ENCODE measurements at places on chromosomes 3 and 15.

- no peak for DNase-seq
These were observed 116.3 kb downstream of the CORO2B start for GRCh38 chr15:68695061-68695595.

DNA sequence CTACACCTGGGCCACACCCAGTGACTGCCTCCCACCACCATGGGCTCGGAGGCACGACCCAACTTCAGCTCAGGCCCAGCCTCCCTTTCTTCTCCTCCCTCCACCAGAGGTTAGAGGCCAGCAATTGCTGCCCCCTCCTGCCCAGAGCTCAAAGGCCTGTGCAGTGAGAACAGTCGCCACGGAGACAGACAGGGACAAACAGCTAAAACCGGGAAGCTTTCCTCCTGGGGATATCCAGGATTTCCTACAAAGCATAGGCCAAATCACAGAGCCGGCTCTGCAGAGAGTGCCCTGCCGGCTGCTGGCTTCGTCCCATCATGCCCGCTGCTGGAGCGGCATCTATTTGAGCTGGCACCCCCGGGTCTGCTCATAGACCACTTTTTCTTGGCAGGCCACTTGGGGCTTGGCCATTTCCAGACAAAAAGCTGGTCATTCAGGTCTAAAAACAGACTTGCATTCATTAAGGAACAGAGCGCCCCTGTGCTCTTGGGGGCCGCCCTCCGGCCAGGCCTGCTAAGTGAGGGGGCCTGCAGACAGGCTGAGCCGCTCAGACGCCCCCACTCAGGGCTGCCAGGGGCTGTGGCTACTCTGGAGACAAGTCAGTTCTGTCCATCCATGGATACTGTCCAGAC, 17.5 kb downstream of the GRAMD2A start:
- DNase-seq: peak; percentile 69

DNA sequence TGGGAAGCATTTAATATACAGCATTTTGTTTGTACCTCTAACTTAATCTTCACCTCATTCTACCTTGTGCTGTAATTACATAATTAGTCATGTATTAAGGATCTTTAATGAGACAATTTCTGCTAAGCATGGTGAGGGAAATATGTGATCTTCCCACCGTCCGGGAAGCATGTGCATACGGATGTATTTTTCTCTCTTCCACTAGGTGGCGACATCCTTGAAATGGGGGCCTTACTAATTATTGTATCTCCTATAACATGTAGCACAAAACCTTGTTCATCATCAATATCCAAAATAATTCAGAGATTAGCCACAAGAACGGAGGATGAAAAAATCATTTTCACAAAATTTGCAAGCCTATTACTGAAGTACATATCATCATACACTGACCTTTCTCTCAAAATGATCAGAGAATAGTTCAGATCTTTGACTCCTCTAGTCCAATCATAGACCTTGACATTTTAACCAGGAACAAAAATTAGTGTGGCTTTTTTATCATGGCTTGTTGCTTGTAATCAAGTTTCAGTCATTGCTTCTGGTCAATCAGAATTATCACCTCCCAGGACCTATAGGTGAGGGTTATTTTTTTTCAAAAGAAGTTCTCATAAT, 148.9 kb upstream of the GBE1 start:
- no peak for DNase-seq

DNA sequence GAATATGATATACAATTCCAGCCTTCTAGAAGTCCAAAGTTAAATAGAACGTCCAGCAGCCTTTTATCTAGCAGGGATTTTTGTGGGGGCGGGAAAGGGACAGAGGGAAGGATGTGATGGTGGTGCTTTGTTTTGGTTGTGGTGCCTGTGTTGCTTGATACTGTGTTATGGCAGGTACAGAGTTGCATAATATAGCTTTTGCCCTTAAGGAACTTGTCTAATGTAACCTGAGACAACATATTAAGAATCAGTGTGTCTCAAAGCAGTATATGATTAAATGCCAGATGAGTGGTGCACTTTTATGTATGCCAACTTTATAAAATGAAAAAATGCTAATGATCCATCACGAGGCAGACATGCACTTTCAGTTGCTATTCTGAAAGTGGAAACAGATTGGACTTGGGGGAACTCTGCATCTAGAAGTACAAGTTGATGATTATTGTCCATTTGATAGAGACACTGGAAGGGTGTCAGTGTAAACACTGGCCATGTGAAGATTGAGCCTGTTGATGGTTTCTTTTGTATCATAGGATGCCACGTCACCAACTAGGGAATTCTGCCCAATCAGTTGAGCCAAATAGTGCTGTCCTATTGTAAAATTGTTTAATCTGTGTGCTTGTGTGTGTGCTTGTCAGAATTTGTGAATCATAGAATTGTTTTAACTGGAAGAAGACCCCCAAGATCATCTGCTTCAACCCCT, 23.0 kb downstream of the NEO1 start:
- DNase-seq: no peak

- DNase-seq: no peak
These were observed 76.7 kb upstream of the RNU6-1 start for GRCh38 chr15:67916565-67916964.

- DNase-seq: no peak
These were observed 338.5 kb downstream of the CADM2 start for GRCh38 chr3:85297291-85297690.

GRCh38 chr3:142270407-142270806, 45.0 kb upstream of the GK5 start:
- no peak for DNase-seq

DNA sequence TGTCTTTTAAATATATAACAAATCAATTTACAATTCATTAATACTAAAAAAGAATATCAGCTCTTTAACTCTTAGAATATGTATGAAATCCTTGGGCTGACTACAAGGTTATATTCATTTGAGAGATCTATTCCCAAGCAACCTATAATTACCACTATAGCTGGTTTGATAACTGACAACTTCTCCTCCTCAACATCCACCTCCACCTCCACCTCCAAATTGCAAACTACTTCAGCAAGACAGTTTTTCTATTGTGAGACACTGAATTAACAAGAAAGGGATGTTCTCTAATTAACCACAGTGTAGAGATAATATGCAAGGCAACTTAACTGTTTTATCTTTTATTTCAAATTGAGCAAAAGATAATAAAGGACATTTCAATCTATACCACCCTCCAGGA, 284.8 kb upstream of the ARL6 start:
- no peak for DNase-seq

GRCh38 chr3:64623125-64623524, 64.7 kb downstream of the ADAMTS9 start:
- no peak for DNase-seq

- no peak for DNase-seq
These were observed 8.2 kb downstream of the DIPK2A start for GRCh38 chr3:143979813-143980212.

- no peak for DNase-seq
These were observed 58.3 kb upstream of the CSPG5 start for GRCh38 chr3:47636921-47637320.

GRCh38 chr3:154111365-154111935, 9.7 kb upstream of the ARHGEF26 start:
- no peak for DNase-seq

- DNase-seq: no peak
These were observed 7.9 kb upstream of the OR4F6 start for GRCh38 chr15:101795455-101795854.

- no peak for DNase-seq
These were observed 107.6 kb downstream of the OXNAD1 start for GRCh38 chr3:16372362-16373292.

DNA sequence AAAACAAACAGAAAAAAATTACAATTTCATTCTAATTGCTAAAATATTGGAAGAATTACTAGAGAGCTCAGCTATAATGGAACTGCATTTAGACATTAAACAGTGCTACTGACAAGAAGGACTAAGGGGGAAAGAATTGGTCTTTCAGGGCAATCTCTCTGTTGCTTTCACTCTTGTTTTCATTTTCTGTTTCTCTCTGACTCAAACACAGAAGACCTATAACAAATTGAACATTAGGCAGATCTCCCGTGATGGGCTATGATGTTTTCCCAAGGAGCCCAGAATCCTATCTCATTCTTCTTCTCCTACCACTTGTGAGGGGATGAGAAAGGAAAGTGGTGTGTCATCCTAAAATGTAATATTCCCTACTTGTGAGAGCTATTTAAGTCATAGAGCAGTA, 358.0 kb upstream of the TGFBR2 start:
- DNase-seq: no peak

DNA sequence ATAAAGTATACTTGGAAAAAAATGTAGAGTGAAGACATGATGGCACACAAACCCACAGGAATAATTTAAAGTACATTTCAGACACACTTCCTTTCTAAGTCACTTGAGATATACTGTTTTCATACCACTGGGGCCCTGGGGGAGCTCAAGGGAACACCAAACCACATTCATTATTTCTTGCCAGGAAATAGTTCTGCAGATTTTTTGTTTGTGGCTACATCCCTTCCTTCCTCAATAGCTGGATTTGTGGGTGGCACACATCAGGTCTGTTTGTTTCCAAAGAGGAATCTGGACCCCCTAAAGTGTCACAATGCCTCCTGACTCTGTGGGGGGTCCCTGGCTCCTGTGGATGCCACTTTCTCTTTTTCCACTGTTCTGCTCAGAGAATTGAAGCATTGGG, 153.5 kb upstream of the COL8A1 start:
- no peak for DNase-seq

GRCh38 chr15:65957451-65957850, 88.2 kb downstream of the RAB11A start:
- no peak for DNase-seq

DNA sequence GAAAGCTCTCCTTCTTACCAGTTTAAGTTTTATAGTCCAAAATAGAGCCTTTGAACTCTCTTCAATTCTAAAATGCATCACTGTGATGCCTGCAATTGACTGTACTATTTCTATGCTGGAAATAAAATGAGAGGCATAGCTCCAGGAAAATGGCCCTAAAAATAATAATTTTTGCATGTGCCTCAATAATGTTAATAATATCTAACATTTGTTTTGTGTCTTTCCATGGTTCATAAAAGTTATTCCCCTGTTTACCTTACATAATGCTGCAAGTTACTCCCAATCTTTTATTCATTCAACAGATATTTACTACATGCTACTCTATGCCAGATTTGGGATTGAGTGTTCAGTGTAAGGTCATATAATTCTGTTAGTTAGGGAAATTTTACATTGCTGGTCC, 574.0 kb downstream of the RBMS3 start:
- no peak for DNase-seq

DNA sequence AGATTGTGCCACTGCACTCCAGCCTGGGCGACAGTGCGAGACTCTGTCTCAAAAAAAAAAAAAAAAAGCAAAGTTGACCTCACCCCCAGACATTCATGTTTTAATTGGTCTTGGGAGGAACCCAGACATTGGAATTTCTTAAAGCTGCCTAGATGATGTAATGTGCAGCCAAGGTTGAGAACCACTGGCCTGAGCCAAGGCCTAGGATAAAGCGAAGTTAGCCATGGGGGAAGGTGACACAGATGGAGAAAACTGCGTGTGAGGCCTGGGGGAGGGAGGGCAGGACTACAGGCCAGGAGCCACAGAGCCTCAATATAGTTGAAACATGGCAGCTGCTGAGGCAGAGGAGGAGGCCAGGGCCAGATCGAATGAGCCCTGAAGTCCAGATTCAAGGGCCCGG, 21.0 kb downstream of the GLB1 start:
- peak; percentile 30 for DNase-seq

DNA sequence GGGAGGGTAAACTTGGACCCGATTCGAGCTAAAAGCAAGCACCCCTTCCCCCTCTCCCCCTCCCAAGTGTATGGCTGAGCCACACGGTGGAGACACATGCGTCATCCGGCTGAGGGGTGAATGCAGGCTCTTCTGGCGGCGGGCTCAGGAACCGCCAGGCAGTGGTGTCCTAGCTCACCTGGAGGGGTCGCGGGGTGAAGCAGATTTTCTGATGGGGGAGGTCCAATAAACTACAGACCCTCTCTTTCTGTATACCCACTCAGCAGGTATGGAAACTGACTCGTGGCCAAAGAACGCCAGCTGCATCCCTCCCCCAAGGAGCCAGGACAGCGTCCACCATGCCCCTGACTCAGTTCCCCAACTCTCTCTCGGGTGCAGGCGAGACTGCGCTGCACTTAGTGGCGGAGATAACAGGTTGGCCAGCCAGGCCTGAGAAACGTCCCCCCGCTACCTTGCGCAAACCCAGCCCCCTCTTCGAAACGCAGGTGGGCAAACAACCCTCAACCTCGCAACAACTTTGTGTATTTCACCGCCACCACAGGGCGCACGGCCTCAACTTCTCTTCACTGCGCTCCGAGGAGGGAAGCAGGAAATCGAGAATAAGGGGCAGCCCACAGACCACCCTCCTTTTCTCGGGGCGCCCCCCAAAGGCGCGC, 1.3 kb downstream of the MAGI1 start:
- no peak for DNase-seq

DNA sequence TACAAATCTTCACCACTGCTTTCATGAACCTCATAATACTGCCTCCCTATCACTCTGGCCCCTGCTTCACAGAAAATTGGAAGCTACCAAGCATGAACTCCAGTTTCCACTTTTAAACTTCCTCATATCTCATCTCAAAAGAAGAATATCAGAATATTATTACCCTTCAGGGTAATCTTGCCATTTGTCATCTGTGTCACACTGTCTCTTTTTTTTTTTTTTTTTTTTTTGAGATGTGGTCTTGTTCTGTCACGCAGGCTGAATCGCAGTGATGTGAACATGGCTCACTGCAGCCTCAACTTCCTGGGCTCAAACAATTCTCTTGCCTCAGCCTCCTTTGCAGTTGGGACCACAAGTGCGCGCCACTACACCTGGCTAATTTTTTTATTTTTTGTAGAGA, 80.4 kb upstream of the TCF12 start:
- DNase-seq: no peak

- DNase-seq: no peak
These were observed 53.2 kb upstream of the HEG1 start for GRCh38 chr3:125108833-125109535.

DNA sequence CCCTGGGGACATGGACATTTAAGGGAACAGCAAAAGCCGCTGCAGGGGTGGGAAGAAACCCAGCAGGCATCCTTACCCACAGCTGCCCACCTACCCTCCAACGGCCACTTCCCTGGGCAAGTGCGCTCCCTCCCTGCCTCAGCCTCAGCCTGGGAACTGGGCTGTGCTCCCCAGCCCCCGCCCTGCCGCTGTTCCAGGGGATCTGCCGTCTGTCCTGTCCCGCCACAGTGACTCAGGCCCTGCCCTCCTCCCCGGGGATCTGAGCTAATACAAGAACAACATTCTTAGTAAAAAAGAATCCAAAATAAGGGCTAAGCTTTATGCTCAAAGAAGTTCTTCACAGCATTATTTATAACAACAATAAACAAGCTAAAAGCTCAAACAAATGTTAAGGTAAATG, 7.4 kb upstream of the IQSEC1 start:
- no peak for DNase-seq

- no peak for DNase-seq
These were observed 103.9 kb downstream of the FBN1 start for GRCh38 chr15:48541341-48542278.

DNA sequence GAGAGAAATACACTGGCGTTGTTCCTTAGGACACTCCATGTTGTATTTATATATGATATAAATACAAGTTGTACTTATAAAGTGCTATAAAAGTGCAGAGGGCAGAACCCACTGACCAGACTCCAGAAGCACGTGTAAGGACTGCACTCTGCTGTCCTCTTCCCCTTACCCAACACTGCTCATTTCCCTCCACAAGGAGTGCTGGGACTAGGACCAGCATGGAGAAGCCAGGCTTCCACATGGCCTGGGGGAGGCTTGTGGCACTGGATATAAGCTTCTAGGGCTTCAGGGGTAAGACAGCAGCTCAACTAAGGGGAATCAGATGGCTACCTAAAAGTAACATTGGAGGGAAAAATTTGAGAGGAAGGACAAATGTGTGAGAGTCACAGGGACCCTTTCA, 556.9 kb downstream of the IGSF11 start:
- no peak for DNase-seq

- peak; percentile 19 for DNase-seq
These were observed 30.5 kb upstream of the MYZAP start for GRCh38 chr15:57561041-57561711.
